Mammary epithelial cell (primary cell): ENCODE measurements at places on chromosomes 1 and 21. TPM values are rescaled to one million over a fixed set of nuclear protein-coding genes. Genes with fewer than 3 reads are reported as not detected.

GRCh38 chr1:230069796-230070195 is 2.8 kb downstream of the GALNT2 start:
- DNase-seq = peak; percentile 41

- peak; percentile 52 for DNase-seq
These were observed 28.1 kb downstream of the TMEM50B start for GRCh38 chr21:33451634-33452071.

DNA sequence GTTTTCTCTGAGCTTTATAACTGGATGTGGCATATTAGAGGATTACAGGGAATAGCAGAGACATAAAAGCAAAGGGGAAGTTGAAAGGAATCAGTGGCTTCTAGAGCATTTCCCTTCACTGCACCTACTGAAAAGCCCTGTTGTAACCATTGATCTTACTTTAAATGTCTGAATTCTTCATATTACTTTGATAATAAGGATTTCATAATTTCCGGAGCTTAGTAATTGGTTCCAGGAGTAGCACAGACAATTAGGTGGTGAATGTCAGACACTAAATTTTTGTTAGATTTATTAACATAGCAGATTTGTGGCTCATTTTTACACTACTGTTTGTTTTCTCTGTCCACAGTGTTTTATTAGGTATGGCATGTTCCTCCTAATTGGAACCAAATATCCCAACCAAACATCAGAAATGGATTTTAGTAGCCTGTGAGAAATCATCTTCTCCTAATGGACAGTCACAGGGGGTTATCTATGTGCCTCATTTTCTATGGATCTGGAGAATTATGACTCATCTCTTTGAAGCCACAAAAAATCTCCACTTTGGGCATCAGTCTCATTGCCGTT is 100.5 kb downstream of the GIPC2 start:
- DNase-seq = no peak

- no peak for DNase-seq
These were observed 53.1 kb downstream of the FOXO6 start for GRCh38 chr1:41414296-41414695.

The ESPN gene
- total RNA-seq = 2.5 TPM
